ENCODE measurements at places on chromosomes 7 and 10.

DNA sequence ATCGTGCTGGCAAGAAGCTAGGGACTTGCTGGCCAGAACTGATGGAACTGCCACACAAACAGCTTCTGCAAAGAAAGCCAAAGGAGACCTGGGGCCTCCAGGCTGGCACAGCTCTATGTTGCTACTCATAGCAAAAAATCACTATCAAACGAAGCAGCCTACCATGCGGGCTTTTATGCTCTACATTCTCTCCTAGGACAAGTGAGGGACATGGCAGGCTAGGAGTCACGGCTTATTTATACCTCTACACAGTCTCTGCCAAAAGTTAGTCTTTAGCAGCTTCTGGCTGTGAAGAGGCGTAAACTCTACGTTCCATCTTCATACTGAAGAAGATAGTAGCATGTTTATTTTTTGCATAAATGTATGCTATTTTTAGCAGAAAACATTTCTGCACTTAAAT lies 35.4 kb downstream of the CDCA7L start:
- DNase-seq, result no peak

GRCh38 chr10:2628705-2629104 lies 438.6 kb upstream of the PFKP start:
- DNase-seq, result no peak

DNA sequence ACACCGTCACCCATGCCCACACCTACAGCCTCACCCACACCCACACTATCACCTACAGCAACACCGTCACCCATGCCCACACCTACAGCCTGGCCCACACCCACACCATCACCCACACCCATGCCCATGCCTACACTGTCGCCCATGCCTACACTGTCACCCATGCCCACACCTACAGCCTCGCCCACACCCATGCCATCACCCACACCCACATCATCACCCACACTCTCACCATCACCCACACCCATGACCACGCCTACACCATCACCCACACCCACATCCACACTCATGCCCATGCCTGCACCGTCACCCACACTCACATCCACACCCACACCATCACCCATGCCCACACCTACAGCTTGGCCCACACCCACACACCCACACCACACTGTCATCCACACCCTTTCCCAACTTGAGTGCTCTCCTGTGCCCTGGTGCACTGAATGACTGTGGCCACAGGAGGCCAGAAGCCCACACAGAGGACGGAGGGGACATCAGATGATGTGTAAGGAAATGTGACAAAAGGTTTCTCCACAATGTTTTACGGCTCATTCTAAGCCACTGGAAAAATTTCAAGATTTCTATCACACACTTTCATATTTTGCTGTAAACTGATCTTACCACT lies 153.3 kb downstream of the WDR37 start:
- no peak for DNase-seq

DNA sequence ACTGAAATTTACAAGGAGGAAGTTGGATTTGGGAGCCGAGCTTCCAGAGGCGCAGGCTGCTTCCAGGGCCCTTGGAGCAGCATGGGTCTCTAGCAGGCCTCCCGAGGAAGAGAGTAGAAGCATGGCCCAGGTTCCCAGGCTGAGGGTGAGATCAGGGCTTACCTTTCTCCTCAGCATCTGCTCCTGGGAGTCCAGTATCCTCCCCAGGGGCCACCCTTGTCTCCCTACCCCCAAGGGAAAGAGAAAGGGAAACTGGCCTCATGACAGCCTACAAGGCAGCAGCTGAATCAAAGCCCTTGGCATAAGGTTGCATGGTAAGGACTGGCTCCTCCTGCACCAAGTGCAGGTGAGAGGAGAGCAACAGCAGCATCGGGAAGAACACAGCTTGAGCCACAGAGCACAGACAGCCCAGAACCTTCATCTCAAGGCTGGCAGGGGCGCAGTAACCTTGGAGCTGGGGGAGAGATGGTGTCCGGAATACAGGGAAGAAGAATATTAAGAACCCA lies 114.5 kb downstream of the MARCHF5 start:
- no peak for DNase-seq

GRCh38 chr7:73770002-73770859 lies at the start of gene CLDN3:
Gene CLDN3, minus strand, starts transcription at chr7:73770270. Its CDS starts 221 bp downstream, at chr7:73770049.
- no peak for DNase-seq

DNA sequence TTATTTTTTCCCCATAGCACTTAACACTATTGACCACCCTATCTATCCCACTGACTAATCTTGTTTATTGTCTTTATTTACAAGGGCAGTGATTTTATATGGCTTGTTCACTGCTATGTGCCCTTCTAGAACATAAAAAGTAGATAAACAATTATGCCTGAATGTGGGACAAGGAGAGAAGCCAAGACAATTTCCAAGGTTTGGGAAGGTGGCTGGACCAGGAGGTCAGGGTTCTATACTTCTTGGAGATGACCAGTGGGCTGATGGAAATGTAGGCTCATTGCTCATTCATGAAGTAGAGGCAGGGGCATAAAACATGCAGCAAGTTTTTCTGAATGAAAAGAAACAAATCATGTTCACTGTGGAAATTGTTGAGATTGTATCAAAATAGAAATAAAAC lies 11.5 kb downstream of the IGFBP3 start:
- DNase-seq, result no peak

DNA sequence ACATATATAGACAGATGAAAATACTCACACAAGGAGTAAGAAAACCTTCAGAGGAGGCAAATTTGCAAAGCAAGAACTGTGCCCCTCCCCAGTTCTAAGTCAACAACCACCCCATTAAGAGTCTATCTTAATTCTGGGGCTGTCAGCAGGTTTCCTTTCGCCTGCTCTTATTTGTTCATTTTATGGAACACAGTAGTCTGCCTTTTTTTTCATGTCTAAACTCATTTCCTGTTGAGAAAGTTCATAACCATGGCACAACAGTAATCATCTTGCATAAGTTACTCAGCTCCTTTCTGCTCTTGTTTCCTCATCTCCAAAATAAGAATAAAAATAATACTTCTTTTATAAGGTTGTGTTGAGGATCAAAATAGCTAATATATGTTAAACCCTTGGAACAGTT lies 25.8 kb upstream of the AMPH start:
- no peak for DNase-seq

- DNase-seq, result no peak
Observed at GRCh38 chr7:18125476-18125875, 97.8 kb upstream of the PRPS1L1 start.

DNA sequence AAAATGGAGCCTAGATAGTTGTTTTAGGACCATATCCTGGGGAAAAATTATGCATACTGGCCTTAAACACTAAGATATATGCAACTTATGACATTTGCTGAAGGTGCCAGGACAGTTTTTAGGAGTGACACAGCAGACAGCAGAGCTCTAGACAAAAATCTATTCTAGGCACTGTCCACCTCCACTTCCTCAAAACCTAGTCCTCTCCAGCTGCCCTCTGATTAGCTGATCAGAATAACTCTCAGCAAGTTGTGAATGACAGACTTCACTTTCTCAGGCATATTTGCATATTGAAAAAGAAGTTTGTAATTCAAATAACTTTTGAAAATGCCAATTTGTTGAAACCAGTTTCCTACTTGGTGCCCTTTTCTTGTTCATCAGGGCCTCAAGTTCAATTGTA lies 152.3 kb upstream of the STEAP4 start:
- no peak for DNase-seq

All from CD4-positive, alpha-beta T cell treated with Interleukin-10 for 1 hour (primary cell).